CD4-positive, alpha-beta T cell (primary cell): ENCODE measurements at places on chromosomes 4 and X.

DNA sequence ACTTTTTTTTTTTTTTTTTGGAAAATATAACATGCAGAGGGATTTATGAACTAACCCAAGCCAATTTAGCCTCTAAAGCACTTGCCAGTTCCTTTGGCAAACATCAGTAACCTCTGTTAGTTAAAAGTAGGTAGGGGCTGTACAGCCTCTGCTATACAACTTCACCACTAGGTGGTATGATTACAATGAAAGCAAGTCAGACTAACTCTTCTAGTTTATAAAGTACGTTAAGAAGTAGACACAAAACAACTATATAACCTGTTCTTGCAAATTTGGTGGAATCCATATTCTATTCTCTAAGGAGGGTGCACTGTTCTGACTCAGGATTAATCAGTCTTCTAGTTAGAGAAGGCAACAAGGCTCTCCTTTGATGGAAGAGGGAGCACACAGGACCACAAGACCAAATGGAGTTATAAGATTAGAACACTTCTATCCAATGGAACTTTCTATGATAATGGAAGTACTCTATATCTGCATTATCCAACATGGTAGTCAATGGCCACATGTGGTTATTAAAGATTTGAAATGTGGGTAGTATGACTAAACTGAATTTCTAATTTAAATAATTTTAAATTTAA, 12.8 kb downstream of the AIMP1 start:
- no peak for DNase-seq

DNA sequence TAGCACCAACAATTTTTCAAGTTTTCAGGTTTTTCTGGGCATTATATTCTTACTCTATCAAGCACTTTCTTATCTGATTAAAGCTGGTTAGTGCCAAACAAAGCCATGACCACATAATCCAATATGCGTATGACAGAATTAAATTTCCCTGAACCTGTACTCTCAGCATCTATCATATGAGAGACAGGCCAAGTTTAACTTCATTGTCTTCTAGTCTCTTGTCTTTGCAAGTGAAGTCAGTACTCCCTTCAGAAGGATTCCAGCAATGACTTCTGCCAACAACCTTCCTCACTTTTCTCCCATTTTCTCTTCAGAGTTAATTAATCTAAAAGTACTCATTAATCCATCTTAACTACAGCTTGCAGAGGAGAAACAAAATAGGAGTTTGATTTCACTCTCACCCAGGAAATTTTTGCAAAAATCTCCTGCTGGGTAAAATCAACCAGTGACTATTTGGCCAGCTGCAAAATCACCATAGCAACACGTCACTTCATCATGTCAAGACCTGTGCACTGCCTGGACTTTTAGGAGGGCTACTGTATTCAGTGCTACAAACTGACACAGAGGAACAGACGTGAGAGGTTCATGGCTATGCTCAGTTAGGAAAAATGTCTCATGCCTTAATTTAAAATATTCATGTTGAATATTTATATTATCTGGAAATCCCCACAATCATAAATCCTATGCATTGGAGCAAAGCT, 208.4 kb downstream of the ANTXR2 start:
- DNase-seq: no peak

DNA sequence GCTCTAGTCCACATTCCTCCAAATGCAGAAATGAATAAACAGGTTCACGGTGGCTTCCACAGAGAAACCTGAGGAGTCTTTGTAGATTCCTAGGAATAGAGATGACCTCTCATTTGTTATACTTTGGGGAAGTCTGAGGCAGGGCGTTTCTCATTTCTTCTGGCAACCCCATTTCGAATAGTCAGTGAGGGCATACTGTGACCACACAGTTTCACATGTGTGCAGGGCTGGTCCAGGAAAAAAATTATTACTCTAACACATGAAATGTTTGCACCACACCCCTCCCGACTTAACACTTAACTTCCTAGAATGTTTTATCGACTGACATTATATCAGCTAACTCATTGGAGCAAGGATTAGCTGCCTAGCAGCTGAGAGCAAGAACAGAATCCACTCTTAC, 12.0 kb downstream of the FRMD7 start:
- DNase-seq: no peak

GRCh38 chr4:108731006-108731405, 31.8 kb downstream of the ETNPPL start:
- no peak for DNase-seq

DNA sequence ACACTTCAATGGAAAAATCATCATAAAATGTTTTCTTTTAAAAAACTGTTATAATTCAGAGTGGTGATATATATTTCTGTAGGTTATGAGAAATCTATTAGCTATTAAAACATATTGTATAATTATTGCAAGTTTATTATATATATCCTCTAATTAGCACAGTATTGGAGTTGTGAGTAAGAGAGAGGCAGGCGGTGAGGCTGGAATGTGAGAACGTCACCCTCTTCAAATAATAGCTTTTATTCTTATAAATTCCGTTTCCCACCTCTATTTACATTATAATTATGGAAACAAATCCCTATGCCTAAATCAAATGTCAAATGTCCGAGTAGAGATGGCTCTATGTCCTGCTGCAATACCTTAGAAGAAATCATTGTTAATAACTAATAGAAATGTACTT, 292.9 kb downstream of the ADGRL3 start:
- DNase-seq: no peak

DNA sequence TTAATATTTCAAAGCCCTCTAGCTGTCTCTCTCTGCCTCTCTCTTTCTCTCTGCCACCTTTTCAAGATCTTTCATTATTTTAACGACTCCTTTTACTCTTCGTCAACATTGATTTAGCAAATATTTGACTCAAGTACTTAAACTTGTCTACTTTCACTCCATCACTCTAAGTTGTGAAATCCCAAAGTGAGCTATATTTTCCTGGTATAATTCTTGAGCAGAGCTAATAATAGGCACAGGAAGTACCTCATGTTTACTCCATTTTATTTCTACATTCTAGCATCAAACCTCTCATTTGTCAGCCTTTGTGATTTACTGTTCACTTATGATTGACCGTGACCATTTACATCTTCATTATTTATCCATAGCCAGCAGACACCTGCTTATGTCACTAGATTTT, 482.5 kb downstream of the RPA4 start:
- no peak for DNase-seq

DNA sequence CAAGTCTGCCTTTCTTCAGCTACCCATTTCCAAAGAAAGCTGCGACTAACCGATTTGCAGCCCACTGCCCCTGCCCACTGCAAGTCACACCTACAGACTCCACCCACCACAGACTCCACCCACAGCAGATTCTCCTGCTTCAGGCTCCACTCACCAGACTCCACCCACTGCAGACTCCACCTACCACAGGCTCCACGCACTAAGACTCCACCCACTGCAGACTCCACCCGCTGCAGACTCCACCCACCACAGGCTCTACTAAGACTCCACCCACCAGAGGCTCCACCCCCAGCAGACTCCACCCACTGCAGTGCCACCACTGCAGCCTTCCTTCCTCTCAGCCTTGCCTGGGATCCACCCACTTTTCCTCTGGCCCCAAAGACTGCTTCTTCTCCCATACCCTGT, 41.3 kb downstream of the ABLIM2 start:
- DNase-seq: peak; percentile 10

- DNase-seq: no peak
These were observed 1624.0 kb upstream of the IGFBP7 start for GRCh38 chr4:58734030-58734674.

DNA sequence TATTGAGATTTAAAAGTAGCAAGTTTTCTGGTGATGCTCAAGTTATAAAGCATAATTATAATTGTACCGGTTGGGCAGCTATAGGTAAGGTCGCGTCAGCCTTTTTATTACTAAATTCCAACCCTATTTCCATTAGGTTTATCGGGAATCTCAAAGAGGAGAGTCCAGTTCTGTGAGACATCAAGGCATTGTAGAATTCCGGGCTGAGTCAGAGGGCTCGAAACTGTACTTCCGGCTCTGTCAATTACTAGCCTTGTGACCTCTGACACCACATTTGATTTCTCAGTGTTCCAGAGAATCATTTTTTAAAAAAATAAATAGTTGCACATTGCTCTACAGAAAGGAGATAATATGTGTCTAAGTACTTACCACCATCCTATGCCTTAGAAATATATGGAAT, 4.3 kb downstream of the IL1RAPL1 start:
- no peak for DNase-seq

GRCh38 chr4:76458825-76459224, 23.8 kb downstream of the SHROOM3 start:
- DNase-seq: no peak

GRCh38 chr4:81642543-81642942, 170.8 kb upstream of the RASGEF1B start:
- no peak for DNase-seq

DNA sequence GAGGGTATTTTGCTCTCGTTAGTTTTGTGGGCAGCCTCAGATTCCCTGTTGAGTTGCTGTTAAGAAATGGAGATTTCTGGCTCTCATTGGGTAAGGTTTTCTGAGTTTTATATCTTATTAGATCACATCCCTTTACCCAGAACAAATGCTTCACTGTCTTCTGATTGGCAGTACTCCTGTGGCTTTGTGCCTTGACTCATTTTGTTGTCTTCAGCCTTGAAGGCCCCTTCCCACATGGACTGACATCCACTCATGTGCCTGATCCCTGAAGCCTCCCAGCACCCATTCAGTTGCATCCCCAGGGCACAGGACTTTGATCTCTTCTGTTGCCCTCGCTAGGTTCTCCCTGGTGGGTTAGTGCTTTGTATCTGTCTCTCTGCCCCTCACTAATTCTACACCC, 10.4 kb downstream of the MED28 start:
- no peak for DNase-seq

DNA sequence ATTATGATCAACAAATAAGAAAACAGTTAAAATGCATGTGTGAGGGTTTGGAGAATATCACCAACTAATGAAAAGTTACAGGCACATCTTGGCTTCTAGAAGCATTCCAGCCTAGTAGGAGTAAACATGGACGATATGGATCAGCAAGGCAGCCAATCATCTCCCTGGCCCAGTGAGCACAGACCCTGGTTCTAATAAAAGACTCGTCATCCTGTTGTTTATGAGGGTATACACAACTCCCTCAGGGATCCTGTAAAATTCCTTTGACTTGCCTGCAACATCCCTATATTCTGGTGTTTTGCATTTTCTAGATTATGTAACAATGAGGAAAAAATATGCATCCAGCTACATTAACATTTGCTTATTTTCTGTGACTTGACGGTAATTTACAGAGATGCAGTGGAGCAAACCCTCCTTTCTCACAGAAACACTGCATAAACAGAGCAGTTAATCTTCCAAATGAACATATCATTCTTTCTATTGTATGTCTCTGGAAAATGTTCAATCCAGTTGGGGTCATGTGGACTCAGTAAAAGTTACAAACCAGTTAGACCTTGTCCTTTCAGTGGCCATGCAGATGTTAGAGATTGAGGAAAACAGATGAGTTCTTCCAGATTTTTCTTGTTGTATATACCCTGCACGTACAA, 88.9 kb upstream of the NDP start:
- no peak for DNase-seq

GRCh38 chr4:181416966-181417365, 826.2 kb upstream of the TENM3 start:
- no peak for DNase-seq

GRCh38 chrX:63818156-63818555, 33.1 kb upstream of the ARHGEF9 start:
- DNase-seq: no peak

GRCh38 chr4:148810461-148810860, 368.2 kb upstream of the NR3C2 start:
- DNase-seq: no peak

GRCh38 chr4:76772498-76773106, 125.3 kb downstream of the SOWAHB start:
- DNase-seq: no peak
